ENCODE measurements at places on chromosomes 12 and 14.

DNA sequence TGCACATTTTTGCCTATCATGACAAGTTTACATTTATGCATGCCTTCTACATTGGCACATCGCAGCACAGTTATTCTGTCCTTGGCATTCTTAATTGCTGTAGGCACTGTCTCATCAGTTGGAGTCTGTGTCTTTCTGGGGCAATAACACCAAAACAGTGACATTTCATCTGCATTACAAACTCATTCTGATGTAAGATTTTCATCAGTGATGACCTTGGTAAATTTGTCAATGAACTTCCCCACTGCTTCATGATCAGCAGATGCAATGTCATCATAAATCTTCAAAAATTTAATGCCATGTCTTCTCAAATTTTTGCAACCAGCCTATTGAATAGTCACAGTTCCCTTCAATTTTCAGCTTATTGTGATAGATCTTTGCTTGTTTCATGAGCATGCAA, 85.5 kb downstream of the CAPZA3 start:
- DNase-seq: no peak

DNA sequence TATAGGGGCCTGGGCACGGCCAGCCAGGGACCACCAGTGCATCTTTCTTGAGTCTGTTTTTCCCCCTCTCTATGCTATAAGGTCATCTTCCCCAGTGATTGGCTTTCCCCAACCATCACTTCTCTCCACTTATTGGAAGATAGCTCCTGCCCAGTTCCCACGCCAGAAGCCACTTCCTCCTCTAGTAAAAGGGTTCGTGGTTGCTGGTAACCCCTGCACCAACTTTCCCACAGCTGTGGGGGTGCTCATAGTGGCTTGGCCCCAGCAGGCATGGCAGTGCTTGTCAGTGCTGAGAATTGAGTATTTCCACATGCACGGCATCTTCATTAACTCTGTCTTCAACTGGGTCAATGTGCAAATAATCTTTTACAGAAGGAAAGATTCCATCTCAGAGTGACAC, 215.4 kb downstream of the FOXN3 start:
- DNase-seq: no peak

DNA sequence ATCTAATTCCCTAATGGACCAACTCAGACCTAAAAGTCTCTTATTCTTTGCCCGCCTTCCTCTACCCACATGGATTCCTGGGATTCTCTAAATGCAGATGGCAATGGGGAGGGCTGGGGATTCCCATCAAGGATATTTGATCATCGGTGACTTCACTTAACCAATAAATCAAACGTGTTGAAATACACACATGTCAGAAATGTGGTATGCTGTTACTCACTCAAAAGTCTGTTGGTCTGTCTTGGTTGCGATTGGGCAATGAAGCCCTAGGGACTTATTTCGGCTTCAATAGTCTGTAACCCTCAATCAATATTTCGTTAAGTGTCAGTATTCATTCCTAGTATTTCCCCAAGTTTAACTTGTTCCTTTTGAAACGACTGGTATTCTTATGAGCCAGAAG, 117.2 kb upstream of the DIO3 start:
- DNase-seq: no peak

DNA sequence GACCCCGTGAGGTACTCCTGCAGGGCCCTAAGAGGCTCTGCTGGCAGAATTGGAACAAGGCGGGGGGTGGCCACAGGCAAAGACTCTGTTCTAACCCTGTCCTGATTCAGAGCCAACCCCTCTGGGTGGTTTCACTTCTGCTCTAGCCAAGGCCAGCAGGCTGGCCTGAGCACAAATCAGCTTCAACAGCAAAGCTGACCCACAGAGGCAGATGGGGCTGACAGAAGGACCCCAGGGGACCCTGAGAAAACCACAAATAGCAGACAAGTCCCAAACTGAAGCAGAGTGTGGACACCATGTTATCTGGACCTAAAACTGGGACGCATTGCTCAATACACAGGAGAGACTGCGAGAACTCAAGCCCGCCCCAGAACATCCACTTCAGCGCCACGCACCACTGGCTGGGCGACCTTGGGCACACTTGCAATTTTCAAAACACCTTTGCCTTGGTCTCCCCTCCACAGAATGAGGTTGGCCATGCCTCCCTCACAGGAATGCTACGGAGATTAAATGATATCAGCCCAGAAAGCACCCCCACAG, 76.4 kb upstream of the DICER1 start:
- no peak for DNase-seq

- no peak for DNase-seq
These were observed 31.5 kb upstream of the GTF2A1 start for GRCh38 chr14:81252278-81252677.

GRCh38 chr12:130249376-130249775, 87.1 kb downstream of the FZD10 start:
- DNase-seq: no peak

GRCh38 chr14:88706425-88706824, 86.3 kb downstream of the EML5 start:
- DNase-seq: no peak
